ENCODE measurements at places on chromosomes 5 and 9.

- DNase-seq = no peak
These were observed 536.8 kb downstream of the BNC2 start for GRCh38 chr9:16333691-16334090.

DNA sequence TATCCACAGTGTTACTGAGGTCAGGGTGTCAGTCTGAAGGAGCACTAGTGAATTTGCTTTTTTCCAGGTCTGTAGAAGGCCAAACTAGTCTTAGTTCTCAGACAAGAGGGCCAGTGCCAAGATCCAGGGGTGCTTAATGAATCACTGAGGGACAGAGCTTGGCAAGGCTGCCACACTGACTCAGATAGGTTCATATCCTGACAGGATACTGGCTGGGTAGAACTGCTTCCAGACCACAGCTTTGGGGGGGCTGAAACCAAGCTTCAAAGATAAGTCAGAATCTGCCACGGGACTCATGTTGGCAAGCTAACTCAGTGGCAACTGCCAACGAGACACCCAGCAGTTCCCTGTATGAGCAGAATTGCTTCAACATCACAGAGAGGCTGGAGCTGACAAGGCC, 1125.4 kb downstream of the EFNA5 start:
- DNase-seq = no peak

- DNase-seq = no peak
These were observed 167.3 kb downstream of the HTR1A start for GRCh38 chr5:63794979-63795378.

DNA sequence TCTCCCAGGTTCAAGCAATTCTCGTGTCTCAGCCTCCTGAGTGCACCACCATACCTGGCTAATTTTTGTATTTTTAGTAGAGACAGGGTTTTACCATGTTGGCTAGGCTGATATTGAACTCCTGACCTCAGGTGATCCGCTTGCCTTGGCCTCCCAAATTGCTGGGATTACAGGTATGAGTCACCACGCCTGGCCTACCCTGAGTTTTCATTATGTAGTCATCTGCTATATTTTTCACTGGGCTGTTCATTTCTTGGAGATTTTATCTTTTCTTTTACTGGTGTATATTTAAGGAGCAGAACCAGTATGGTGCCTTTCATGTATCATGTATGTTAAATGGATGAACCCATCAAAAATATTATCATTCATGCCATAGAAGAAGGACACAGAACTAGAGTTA, 377.0 kb upstream of the ACTBL2 start:
- DNase-seq = no peak

DNA sequence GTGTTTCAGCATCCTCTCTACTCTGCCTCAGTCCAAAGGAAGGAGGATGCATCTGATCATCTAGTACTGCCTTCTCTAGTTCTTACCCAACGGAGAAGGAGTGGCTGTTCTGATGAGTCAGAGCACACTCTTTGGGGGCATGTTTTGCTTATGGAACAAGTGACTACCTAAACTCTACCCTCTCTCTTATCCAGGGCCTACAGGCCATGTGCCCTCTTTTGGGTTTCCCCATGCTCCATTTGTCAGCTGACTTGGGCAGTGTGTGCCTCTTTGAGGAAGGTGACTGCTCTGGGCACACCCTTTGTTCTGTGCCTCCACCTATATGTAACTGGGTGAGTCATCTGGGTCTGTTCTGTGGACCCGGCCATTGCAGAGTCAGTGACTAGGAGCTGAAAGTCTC, 89.6 kb upstream of the BNC2 start:
- DNase-seq = no peak

GRCh38 chr9:119802133-119802532, 432.9 kb upstream of the BRINP1 start:
- peak; percentile 21 for DNase-seq

- DNase-seq = peak; percentile 73
These were observed 24.5 kb downstream of the C9orf152 start for GRCh38 chr9:110183208-110184145.

DNA sequence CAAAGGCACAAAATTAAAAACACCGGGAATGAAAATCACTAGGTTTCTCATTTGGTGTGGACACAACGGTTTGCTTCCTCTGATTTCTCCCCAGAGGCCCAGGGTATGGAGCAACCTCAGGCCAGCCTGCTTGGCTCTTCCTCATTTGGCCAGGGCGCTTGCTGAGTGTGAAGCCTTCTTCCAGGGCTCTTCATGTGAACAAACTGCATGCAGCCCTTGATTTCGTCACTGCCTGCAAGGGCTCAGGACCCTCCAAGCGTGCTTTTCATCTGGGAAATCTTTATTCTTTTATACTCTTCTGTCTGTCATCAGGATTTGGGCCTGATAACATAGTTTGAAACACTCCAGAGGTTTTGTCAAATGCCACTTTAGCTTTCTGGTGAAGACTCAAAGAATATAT, 122.6 kb upstream of the KLF4 start:
- no peak for DNase-seq

DNA sequence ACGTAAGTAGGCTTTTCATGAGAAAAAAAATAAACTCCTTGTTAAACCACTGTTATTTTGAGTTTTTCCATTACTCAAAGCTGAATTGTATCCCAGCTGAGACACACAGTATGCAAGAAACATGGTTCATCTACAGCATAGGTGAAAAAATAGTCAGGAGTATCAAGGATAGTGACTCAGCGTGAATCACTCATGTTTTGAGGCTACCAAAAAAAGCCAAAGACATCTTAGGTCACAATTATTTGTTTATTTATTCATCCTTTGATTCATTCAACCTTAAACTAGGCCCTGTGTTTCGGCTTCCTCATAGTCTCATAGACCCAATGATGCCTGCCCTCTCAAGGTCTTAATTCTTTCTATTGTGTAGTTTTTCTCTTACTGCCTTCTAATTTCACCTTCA, 32.9 kb upstream of the STX17 start:
- no peak for DNase-seq

DNA sequence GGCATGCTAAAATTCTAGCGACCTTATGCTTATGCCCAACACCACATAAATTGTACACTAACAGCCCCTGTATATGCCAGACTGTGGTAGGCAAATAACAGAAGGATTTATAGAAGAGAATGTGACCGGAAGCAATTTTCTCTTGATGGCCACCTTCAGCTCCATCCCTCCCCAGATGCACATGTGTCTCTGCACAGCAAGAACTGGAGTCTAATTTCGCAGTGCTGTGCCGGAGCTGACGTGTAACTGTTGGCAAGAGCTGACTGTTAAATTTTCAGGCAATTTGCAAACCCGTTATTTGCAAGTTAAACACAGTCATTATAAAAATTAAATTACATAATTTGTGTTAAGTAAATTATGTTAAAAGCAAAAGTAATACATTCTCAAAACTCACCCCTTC, 48.4 kb downstream of the PCA3 start:
- no peak for DNase-seq

- no peak for DNase-seq
These were observed 43.3 kb downstream of the RAI14 start for GRCh38 chr5:34699155-34700077.

GRCh38 chr9:16309469-16310271, 560.8 kb downstream of the BNC2 start:
- no peak for DNase-seq

DNA sequence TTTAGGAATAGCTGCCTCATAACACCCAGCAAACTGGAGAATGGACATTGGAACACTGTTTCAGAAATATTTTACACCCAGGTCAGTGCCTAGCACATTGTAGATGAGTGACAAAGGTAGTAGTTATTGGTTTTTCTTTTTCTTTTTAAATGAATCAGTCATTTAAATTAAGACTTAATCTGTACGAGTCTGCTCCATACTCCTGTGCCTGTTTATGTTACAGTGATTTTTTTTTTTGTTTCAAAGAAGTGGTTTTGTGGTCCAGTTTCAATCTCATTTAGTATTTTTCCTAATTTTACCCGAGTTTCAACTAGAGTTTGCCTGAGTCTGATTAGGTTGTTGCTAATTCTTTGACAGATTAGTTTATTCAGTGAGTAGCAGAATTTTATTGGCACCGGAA, 16.2 kb downstream of the LMNB1 start:
- DNase-seq = no peak

- DNase-seq = no peak
These were observed 63.6 kb downstream of the WDR41 start for GRCh38 chr5:77428526-77428925.

- no peak for DNase-seq
These were observed 209.2 kb upstream of the CD180 start for GRCh38 chr5:67405755-67406154.

- no peak for DNase-seq
These were observed 1.3 kb upstream of the SMC5 start for GRCh38 chr9:70257502-70257901.

DNA sequence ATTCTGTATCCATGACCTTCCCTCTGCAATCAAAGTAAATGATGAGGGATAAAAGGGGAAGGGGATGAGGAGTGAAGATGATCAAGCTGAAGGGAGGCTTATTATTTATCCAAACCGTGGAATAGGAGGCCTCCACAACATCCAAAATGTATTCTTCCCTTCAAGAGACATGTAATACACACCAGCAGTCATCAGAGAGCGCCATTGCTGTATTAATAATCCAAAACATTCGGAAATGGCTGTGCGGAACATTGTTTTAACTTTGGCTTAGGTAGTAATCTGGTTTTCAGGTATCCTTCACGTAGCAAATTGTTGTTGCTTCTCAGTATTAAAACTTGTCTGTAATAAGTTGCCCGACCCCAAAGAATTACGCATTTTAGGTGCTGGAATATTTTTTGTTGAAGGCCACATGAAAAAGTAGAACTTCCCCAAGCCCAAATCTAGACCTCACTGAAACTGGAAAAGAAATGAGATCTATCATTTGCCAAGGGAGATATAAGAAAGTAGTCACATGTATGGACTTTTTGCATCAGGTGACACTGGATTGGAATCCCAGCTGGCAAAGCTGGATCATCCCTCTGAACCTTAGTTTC, 2.6 kb upstream of the BOD1 start:
- peak; percentile 42 for DNase-seq

GRCh38 chr5:32563614-32564013, 21.7 kb upstream of the SUB1 start:
- DNase-seq = no peak

GRCh38 chr9:81656004-81656403, 33.3 kb downstream of the TLE1 start:
- no peak for DNase-seq

GRCh38 chr5:929596-929995, 36.9 kb downstream of the TRIP13 start:
- DNase-seq = no peak

DNA sequence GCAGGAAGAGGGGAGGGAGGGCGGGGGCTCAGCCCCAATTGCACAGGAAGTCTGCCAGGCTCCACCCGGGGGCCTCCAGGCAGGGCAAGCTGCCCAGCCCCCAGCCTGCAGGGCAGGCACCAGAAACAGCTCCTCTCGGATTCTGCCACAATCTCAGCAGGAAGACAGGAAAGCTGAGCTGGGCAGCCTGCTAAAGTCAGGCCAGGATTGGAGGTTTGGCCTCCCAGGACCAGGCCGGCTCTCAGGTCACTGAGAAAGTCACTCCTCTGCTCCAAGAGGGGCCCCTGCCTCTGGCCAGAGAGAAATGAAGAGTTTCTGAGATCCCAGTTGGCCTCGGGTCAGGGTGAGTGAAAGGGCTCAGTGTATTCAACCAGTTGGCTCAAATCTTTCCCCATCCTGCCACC, 54.6 kb upstream of the STXBP1 start:
- peak; percentile 84 for DNase-seq

DNA sequence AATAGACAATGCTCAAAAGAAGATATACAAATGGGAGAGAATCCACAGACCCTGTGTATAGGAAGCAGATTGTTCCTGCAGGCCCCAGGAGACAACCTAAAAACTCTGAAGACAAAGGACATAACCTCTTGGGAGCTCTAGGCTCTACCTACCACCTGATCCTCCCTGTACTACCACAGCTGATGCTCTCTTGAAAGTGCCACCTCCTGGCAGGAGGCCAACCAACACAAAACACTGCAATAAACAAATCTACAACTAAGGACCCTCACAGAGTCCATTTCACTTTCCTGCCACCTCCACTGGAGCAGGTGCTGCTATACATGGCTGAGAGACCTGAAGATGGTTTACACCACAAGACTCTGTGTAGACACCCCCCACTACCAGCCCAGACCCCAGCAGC, 49.0 kb downstream of the STARD4 start:
- peak; percentile 12 for DNase-seq

DNA sequence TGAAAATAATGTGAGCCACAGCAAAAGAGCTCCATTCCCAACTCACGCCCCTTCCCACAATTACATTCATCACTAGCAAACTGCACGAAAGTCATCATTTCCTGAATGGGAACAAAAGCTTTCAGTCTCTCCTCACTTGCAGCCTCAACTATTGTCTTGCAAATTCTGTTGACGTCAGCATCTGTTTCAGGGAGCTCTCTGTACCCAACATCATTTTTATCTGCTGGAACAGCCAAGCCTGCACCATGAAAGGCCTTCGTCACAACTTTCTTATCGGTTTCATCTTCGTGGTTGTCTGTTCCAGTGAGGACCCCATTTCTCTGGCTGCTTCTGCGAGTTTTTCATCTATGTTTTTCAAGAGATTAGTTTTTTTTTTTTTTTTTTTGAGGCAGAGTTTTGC, 14.3 kb upstream of the RNF130 start:
- DNase-seq = no peak

DNA sequence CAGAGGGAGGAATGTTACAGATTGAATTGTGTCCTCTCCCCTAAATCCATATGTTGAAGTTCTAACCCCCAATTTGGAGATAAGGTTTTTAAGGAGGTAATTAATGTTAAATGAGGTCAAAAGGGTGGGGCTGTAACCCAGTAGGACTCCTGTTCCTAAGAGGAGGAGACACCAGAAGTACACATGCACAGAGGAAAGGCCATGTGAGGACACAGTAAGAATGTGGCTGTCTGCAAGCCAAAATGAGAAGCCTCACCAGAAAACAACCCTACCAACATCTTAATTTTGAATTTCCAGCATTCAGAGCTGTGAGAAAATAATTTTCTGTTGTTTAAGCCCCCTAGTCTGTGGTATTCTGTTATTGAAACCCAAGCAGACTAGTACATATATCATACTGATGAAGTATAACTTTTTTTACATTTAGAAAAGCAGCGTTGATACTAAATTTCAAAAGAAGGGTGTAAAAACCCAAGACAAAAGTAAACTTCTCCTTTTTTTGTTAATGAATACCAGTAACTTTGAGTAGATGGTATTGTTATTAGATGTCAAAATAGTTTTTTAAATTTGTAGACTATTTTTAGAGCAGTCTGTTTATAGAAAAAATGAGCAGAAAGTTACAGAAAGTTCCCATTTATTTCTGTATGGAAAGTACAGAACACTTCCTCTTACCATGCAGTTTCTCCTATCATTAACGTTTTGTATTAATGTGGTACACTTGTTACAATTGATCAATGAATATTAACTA, 25.1 kb downstream of the RNF180 start:
- DNase-seq = no peak

GRCh38 chr5:64874753-64875152, 106.0 kb downstream of the CWC27 start:
- no peak for DNase-seq

- no peak for DNase-seq
These were observed 217.1 kb downstream of the TSSK1B start for GRCh38 chr5:113217619-113218184.

DNA sequence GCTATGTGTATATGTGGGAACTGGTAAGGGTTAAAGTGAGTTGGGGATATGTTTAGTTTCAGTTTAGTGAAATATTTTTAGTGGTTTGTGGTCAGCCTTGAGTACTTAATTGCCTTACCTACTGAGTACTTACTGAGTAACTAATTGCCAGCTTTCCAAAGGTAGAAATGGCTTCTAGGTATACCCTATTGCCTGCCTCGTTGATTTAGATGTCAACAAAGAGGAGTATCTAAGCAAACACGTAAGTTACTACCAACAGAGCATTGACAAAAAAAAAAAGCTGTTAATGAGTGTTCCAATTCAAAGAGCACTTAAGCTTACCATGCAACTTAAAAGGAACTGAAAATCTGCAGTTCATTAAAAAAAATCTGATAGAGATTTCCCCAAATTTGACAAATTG, 8.8 kb downstream of the ATP10B start:
- no peak for DNase-seq
